ENCODE measurements at places on chromosomes 5 and 9.

DNA sequence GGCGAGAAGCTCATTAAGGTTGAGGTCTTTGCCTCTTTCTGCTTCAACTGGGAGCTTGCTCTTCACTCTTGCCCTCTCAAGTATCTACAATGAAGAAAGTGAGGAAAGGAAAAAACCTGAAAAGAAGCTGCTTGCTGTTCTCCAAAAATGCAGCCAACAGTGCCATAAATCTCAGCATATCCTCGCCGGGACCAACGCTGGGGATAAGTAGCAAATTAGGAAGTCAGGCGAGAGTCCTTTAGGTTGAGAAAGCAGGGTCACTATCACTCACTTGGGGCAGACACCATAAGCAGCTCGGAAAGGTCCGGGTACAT, 399 bp downstream of the NUP155 start:
- DNase-seq = peak; percentile 21

GRCh38 chr5:151766975-151767374, 4.8 kb upstream of the G3BP1 start:
- DNase-seq = no peak

DNA sequence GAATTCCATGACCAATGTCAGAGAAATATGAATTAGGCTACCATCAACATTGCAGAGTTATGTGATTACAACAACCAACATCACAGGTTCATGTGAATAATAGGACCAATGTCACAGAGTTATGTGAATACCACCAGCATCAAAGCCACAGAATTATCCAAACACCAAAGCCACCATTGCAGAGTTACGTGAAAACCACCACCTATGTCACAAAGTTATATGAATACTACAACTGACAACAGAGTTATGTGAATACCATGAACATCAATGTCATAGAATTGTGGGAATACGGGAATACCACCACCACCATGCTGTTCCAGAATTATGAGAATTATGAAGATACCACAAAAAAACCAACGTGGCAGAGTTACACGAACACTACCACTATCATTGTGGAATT, 64.8 kb downstream of the SHC3 start:
- DNase-seq = no peak

DNA sequence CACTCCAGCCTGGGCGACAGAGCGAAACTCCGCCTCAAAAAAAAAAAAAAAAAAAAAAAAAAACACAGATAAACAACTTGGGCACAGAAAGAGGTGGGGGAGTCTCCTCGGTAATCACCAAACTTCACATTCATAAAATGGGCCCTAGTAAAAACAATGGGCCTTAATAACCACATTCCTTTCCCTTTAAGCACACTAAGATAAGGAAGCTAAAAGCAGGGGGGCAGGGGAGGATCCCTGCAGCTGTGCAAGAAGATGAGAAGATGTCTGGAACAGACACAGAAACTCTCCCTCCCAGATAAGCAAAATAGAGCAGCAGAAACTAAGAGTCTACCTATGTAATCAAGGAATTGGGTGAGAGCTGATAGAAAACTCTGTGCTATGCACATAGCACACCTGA, 111.2 kb upstream of the FAM174A start:
- no peak for DNase-seq

DNA sequence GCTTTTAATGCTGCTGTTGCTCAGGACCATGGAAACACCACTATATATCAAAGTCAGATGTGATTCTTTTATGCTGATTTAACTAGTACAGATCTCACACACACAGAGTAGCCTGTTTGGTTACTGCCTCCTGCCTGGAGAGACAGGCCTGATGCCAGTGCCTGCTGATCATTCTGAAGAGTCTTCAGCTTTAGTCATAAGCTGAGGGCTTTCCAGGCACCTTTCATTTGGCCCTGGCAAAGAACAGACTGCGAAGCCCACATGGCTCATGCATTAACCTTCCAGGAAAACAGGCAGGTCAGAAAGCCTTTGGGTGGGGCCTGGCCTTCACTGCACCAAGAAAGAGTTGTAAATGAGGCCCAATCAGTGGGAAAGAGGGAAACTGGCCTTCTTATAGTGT, 144.7 kb downstream of the SAXO1 start:
- DNase-seq = no peak

DNA sequence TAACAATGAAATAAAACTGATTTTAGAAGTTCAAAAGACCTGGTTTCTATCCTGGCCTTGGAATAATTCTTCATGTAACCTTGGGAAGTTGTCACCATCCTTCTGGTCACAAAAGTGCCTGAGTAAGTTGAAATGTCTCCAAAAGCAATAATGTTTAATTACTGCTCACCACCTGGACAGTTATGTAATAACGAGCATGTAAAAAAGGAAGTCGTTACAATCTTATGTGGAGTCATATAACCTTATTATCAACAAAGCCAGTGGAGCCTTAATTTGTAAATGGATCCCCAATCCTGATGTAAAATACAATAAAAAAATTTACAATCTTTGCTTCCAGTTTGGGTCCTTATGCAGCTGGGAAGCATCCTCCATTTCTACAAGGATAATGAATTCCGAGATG, 64.2 kb upstream of the GPR151 start:
- no peak for DNase-seq

GRCh38 chr9:89820337-89820736, 215.5 kb downstream of the GADD45G start:
- DNase-seq = no peak

GRCh38 chr5:83331842-83332241, 139.7 kb upstream of the VCAN start:
- peak; percentile 13 for DNase-seq

GRCh38 chr5:159904874-159905273, 11.4 kb upstream of the ADRA1B start:
- no peak for DNase-seq

DNA sequence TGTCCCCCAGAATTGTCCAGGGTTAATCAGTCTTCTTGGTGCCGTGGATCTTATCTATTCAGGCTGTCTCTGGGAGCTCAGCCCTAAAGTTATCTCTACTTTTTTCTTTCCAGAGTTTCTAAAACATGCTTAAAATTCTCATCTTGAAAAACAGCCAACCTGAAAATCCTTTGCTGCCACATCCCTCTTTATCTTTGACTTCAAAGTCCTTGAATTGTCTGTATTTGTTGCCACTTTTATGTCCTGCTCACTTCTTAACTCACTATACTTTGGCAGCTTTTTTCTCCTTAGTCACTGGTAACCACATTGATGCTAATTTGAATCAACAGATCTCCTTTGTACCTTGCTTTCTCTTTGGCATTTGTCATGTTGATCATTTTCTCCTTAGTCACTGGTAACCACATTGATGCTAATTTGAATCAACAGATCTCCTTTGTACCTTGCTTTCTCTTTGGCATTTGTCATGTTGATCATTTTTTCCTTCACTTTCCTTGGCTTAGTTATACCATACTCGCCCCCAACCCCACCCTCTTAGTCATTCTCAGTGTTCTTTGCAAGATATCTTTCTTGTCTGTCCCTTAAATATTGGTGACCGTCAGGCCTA, 8.5 kb downstream of the DMXL1 start:
- no peak for DNase-seq

GRCh38 chr5:105428451-105429380, 1866.1 kb upstream of the NUDT12 start:
- DNase-seq = no peak

DNA sequence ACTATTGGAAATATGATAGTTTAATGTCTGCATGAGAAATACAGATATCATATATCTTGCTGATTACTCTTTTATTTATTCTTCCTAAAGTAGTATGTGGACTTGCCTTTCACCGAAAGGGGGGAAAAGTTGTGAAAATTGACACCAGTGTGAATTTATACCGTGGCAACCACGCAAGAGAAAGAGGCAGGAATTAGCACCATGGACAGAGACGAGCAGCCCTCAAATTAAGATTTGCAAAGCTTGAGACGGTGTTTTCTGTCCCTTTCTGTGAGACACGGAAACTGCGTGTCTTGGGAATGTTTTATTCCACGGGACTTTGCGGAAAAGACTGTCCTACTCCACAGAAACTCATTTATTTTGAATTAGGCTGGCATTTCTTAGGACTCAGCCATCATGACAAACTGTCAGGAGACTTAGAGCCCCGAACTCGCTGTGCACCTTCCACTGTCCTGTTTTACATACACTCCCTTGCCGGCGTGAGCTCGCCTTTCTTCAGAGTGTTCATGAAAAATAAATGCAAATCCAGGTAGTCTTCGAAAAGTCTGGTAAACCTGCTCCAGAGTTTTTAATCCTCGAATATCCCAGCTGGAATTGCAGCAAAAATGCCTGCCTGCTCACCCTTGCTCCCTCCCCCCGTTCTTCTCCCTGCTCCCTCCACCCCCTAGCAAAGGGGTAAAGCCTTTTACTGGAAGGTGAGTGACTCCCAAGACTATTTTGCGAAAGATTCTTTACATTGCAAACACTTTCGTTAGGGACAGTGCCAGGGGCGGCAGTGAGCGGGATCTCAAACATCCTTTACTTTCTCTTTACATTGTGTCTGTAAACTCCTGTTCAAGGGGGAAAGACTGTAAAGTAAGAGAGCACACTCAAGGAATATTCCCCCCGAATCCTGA, 3.8 kb upstream of the ELAVL2 start:
- peak; percentile 8 for DNase-seq

DNA sequence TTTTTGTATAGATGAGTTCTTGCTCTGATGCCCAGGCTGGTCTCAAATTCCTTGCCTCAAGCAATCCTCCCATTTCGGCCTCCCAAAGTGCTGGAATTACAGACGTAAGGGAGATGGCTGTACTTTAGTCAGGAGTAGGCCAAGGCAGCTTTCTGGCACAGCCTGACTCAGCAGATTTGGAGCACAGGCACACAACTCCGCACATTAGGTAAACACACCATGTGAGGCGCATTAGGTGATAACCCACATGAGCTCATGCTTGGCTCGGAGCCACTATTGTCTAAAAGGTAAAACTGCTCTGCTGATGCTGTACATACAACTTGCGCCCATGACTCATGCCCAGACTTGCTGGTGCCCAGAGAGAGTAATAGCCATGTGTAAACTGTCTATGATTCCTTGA, 1157.9 kb downstream of the TAF11L14 start:
- no peak for DNase-seq

DNA sequence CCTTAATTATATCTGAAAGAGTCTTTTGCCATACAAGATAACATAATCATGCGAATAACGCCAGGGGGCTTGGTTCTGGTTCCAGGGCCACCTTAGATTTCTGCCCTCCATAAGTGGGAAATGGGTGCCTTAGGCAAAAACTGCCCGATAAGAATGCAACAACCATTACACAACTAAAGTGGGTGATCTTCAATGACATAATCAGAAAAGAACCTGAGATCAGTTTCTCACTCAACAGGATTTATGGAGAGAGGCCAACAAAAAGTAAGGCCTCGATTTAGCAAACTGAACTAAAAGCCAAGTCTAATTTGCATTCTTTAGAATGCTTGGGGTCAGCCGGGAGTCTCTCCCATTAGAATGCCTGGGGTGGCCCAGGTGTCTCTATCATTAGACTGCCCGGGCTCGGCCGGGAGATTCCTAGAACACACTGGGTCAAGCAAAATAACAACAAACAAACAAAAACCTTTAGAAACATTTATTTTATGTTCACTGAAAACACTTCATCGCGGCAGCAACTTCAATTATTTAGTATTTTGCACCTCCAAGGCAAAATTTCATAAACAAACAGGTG, 194.8 kb downstream of the AUH start:
- DNase-seq = no peak

DNA sequence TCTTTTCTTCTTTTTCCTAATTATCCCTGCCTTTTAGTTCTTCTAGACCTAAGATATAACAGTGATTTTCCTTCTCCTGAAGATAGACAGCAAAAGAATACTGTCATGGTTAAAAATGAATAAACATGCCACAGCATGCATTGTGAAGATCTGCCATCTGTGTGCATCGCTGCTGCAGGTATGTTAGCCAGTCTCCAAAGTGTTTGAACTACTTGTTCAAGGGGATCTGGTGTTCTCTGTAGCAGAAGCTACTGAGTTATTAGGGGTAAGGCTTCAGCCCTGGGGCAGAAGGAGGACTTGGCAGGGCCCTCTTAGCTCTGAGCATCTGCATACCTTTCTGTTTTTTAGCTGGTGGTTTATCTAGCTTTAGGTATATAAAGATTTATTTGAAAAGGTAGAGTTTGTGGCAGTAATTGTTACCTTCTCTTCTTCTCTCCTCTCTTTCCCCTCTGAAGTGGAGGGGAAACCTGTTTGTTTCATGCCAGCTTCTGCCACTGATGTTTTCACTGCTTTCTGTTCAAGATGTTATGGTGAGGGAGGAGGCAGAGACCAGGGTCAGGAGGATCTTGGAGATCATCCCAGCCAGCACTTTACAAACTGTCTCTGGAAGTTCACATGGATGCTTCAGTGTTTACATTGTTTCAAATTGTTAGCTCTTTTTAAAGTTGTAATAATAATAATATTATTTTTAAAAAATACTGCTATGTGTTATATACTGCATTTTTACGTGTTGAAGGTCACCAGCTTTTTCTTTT, 25.2 kb downstream of the GALNT10 start:
- DNase-seq = no peak

DNA sequence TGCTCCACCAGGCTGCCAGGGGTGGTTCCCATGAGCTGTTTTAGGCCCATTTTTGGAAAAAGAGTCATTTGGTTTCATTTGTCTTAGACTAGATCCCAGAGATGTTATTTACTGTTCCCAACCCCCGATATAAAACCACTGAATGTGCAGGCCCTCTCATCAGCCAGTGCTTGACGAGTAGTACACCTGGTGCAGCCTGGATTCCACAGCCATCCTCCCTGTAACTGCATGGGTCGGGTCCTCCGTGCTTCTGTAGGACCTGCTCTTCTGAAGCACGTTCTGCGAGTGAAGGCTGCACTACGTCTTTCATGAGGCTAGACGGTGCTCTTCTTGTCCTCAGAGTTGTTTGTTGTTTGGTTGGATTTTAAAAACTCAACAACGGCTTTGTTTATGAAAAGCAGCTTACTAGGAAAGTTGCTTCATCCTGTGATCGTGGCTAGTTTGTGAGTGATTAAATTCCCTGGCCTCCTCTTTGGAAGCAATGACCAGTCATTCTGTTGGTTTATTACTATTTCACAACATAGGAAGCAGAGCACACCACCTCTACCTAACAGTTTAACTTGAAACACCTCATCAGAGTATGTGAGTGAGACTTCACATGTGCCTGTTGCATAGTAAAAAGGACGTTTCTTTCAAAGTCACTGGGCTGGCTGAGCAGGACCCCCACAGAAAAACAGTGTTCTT, 135.2 kb downstream of the AOPEP start:
- no peak for DNase-seq

- DNase-seq = no peak
Measured at GRCh38 chr5:45279109-45279508, 417.1 kb downstream of the HCN1 start.

DNA sequence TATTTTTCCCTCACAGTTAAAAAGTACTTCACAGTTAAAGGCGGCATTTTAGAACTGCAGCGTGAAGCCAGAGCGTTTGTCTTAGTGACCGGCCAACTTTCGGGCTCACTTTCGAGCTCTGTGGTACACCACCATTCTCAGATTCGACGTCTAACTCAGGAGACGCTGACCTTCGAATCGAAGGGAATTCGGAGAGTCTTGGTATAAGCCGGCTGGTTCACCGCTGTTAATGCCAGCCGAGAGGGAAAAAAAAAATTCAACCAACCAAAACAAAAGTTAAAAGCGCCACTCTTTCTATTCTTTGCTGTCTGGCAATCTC, 544 bp upstream of the SNX24 start:
- DNase-seq = no peak

- DNase-seq = no peak
Measured at GRCh38 chr5:56831773-56832172, 16.4 kb downstream of the MAP3K1 start.

GRCh38 chr5:150350524-150351344, 6.8 kb upstream of the TCOF1 start:
- peak; percentile 72 for DNase-seq

Data from RKO (cell line).